ENCODE measurements at places on chromosomes 1 and 21. TPM values are rescaled to one million over a fixed set of nuclear protein-coding genes. Genes with fewer than 3 reads are reported as not detected.
A peak's percentile ranks its signal among the peaks of the same experiment; 100 is the strongest.

DNA sequence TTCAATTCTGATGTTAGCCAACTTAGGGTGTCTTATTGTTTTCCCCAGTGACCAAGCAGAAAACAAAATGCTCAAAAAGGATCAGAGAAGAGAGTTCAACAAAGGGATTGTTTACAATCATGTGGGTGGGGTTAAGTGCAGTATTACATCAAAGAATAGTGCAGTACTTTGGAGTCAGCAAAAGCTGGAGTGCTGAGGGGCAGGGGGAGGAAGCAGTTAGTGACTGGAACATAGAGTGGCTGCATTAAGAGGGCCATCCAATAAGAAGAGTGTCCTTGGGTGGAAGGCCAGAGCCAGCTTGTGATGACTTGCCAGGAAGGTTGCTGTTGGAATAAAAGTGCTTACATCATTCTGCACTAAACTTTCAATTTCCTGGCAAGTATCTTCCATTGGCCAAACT lies 175.5 kb downstream of the CYYR1 start:
- no peak overlapping the region for H3K4me3 ChIP-seq
- no peaks in the 10 kb centered on the region for H3K27me3 ChIP-seq
- no peak overlapping the region for H3K27ac ChIP-seq
- no peaks in the 10 kb centered on the region for H3K4me1 ChIP-seq
- DNase-seq = no peak

DNA sequence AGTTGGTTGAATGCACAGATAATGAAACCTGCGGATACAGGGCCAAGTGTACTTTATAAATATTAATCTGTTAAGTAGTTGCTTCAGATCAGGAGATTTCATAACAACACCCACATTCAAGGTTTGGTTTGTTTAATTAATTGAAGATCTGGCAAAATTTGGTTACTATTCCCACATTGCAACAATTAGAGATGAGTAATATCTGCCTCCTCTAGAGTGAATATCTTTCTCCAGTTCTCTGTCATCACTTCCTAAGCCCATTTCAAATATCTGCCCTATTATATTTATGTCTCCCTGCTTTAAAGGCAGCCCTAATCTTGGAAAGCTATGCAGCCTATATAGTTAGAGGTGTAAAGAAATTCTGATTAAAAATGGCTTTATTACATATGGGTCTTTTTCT lies 61.4 kb downstream of the PPP2R5A start:
- H3K4me1 ChIP-seq = no peaks in the 10 kb centered on the region
- H3K27me3 ChIP-seq = no peaks in the 10 kb centered on the region
- H3K4me3 ChIP-seq = no peak overlapping the region
- H3K27ac ChIP-seq = no peak overlapping the region

DNA sequence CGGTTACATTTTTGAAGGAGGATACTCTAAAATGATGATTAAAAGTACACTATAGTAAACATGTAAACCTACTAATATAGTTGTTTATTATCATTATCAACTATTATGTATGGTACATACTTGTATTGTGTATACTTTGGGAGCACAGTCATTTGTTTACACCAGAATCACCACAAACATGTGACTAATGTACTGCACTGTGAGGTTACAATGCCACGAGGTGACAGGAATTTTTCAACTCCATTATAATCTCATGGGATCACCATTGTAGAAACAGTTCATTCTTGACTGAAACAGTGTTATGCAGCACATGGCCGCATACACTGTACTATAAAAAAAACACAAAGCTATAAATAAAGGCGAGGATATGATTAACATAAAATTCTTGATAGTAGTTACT lies 44.3 kb downstream of the GPATCH2 start:
- no peaks in the 10 kb centered on the region for H3K4me1 ChIP-seq
- no peaks in the 10 kb centered on the region for H3K36me3 ChIP-seq
- no peaks in the 10 kb centered on the region for H3K27me3 ChIP-seq
- no peak overlapping the region for H3K27ac ChIP-seq
- no peak overlapping the region for H3K4me3 ChIP-seq

DNA sequence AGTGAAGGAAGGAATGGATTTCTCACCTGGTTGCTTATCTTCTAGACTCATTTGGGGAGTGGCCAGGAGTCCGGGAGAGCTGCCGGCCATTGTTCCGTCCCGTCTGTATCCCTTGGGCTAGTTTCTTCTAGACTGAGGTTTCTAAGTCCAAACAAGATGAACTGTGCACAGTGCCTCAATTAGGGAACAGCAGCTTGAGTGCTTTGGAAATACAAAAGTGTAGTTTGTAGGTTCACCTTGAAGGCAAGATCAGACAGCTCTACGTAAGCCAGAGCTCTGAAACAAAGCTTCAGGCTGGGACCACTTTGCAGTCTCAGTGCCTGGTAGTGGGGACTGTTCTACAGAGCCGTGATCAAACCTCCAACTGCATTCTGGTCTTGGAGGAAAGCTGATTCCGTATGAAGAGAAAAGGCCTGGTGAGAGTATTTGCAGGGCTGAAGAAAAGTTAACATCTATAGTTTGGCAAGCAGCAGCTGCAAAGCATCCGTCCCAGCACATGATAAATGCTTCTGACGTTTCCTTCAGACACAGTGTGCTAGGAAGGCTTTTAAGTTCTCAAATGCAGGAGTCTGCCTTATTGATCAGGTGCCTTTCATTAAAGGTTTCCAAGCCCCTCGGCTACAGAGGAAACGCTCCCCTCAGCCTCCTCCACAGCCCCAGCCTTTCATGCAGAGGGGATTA lies 432.8 kb downstream of the KIF26B start:
- H3K4me1 ChIP-seq = peaks cover 7% of the 10 kb centered on the region
- no peak for DNase-seq
- no peaks in the 10 kb centered on the region for H3K27me3 ChIP-seq

GRCh38 chr1:119675349-119676345 lies 27.6 kb upstream of the ZNF697 start:
- peaks cover 3% of the 10 kb centered on the region for H3K4me1 ChIP-seq
- peak overlapping the region; percentile 65 for H3K27ac ChIP-seq
- no peaks in the 10 kb centered on the region for H3K27me3 ChIP-seq
- peak; percentile 87 for DNase-seq
- peak overlapping the region; percentile 18 for H3K4me3 ChIP-seq

DNA sequence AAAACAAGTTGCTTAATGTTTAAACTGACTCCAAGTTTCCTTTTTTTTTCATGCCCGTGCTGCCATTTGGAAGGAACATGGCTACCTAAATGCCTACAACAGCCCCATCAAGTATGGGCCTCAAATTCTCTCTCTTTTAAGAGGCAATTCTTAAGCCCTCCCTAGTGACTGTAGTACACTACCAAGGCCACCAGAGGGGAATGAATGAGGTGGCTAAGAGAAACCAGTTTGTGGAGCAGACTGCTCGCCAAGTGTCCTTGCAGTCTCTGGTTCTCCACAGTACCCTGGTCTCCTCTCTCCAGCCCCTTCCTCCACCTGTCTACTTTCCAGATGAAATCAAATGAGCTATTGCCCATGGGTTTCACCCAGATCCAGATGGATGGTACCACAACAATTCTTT lies 1809.6 kb downstream of the BRINP3 start:
- H3K27ac ChIP-seq = no peak overlapping the region
- H3K36me3 ChIP-seq = no peaks in the 10 kb centered on the region
- no peaks in the 10 kb centered on the region for H3K4me1 ChIP-seq

- H3K4me1 ChIP-seq = no peaks in the 10 kb centered on the region
- H3K36me3 ChIP-seq = no peaks in the 10 kb centered on the region
- no peaks in the 10 kb centered on the region for H3K27me3 ChIP-seq
- peak; percentile 46 for DNase-seq
- no peak overlapping the region for H3K27ac ChIP-seq
- H3K4me3 ChIP-seq = no peak overlapping the region
These were observed 13.9 kb downstream of the NT5C1A start for GRCh38 chr1:39657923-39658485.

GRCh38 chr1:221093903-221094791 lies 214.9 kb downstream of the HLX start:
- H3K27ac ChIP-seq = no peak overlapping the region
- no peak for DNase-seq
- no peaks in the 10 kb centered on the region for H3K36me3 ChIP-seq
- H3K4me1 ChIP-seq = peaks cover 13% of the 10 kb centered on the region
- H3K4me3 ChIP-seq = no peak overlapping the region

DNA sequence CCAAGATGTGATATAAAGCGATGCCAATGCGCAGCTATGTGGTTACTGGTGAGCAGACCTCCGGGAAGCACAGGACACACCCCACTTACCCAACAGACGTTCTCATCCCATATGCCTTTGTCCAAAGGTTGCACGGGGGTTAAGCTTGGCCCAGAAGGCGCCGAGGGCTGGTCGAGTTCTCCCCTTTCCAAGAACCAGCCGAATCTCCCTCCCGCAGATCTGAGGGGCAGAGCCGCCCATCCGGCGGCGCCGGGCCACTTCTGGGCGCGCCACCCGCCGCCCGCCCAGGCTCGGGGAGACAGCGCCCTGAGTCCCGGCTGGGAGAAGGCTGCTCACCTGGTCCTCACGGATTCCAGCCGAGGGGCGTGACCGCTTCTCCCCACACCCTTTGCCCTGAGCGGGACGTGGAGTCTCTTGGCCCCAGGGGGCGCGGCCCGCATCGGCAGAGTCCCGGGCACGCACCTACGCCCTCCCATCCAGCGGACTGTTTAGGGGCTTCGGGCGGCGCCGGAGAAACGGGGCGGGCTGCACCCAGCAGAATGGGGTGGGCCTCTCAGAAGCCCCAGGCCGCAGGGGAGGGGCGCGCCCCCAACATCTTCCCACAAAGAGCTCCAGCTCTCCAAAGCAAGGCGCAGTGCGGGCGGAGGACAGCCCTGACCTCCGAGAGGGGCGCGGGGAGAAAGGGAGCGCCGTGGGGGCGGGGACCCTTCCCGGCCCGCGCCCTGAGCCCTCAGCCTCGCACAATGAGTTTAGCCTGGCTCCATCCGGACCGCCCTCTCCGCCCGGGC lies 615 bp downstream of the GPR161 start:
- peaks cover 14% of the 10 kb centered on the region for H3K4me1 ChIP-seq
- peak; percentile 17 for DNase-seq
- no peak overlapping the region for H3K27ac ChIP-seq

- H3K27ac ChIP-seq = no peak overlapping the region
- no peak overlapping the region for H3K4me3 ChIP-seq
- DNase-seq = no peak
These were observed 11.2 kb downstream of the F11R start for GRCh38 chr1:161009602-161010211.

DNA sequence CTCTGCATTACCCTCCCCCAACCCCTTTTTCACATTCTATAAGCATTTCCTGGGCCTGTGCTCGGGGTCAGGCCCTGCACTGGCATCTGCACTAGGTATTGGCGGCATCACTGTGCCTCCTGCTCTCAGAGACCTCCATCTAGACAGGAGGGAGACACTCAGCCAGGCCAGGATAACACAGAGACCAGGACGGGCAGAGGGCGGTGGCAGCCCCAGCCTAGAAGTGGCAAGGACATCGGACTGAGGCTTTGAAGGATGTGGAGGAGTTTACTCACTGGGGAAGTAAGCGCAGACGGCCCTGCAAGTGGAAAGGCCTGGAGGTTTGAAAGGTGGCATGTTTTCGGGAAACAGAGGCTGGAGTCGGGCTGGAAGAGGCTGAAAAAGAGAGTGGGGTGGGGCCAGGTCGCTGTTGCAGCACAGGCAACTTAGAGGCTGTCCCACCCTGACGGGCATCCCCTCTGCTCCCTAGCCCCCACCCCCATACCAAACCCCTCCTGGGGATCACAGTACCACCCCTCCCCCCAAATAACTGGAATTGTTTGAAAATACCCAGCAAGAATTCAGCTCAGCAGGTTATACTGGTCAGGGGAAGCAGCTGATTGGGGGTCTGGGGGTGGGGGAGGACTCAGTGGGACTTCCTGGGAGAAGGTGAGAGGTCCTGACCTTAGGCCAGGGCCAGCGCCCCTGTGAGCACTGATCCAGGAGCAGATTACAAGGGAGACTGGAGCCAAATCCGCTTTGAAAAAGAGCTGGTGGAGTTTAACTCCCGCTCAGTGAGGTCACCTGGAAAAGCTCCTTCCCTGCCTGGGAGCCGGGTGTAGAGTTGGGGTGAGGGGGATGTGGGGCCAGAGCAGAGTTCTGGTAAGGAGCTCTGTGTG lies 121.8 kb upstream of the WNT4 start:
- H3K4me1 ChIP-seq = no peaks in the 10 kb centered on the region
- H3K4me3 ChIP-seq = no peak overlapping the region
- H3K27ac ChIP-seq = no peak overlapping the region
- no peaks in the 10 kb centered on the region for H3K27me3 ChIP-seq
- no peak for DNase-seq
- H3K36me3 ChIP-seq = no peaks in the 10 kb centered on the region

Gene CFHR1
- total RNA-seq = not detected

Gene RIPPLY3
- total RNA-seq = not detected

Gene COL16A1
- 61.3 TPM for total RNA-seq

Gene DENND2D
- 53.3 TPM for total RNA-seq

Gene TNFSF18
- total RNA-seq = not detected

Gene GRIK3
- 0.42 TPM for total RNA-seq

Gene IFI44
- 27.4 TPM for total RNA-seq

Gene DISP3
- not detected for total RNA-seq

Gene OR2L8
- not detected for total RNA-seq

Gene ENAH
- total RNA-seq = 30.9 TPM

Data from thyroid gland (tissue), 4 donors.